Smooth muscle cell of the coronary artery (primary cell): ENCODE measurements at places on chromosomes 1 and 21. TPM values are rescaled to one million over a fixed set of nuclear protein-coding genes. Genes with fewer than 3 reads are reported as not detected.

The AADACL3 gene
- not detected in 2 replicates for total RNA-seq

The AMY1C gene
- total RNA-seq: not detected in 2 replicates

The UTS2 gene
- total RNA-seq: not detected in 2 replicates

The ELF3 gene
- total RNA-seq: 0.45 TPM in 1 of 2 replicates, not detected in the other

The MMP23B gene
- total RNA-seq: 2.1 and 4.7 TPM in 2 replicates

The C1orf226 gene
- under 0.01 TPM in 1 of 2 replicates, not detected in the other for total RNA-seq

The DNAJC6 gene
- total RNA-seq: 1.8 and 3.1 TPM in 2 replicates
